ENCODE measurements at places on chromosomes 5 and 9. TPM values are rescaled to one million over a fixed set of nuclear protein-coding genes. Genes with fewer than 3 reads are reported as not detected.

LIFR gene
- total RNA-seq: 19.5 TPM

ZFP2 gene
- 2.6 TPM for total RNA-seq

LYRM7 gene
- 6.9 TPM for total RNA-seq

FCN2 gene
- total RNA-seq: not detected

PCSK5 gene
- total RNA-seq: 4.7 TPM

HTR1A gene
- not detected for total RNA-seq

CFAP157 gene
- total RNA-seq: 0.09 TPM

GMCL2 gene
- not detected for total RNA-seq

GNPDA1 gene
- 86.1 TPM for total RNA-seq

CCNO gene
- total RNA-seq: 0.17 TPM

NTRK2 gene
- 0.26 TPM for total RNA-seq

PCDHGA8 gene
- total RNA-seq: 4.4 TPM

ADAMTS6 gene
- total RNA-seq: 37.8 TPM

SCGB3A1 gene
- total RNA-seq: not detected

CCDC183 gene
- 0.32 TPM for total RNA-seq

HBEGF gene
- total RNA-seq: 0.47 TPM

LPAR1 gene
- 450 TPM for total RNA-seq

MSH3 gene
- total RNA-seq: 12.9 TPM

SNCB gene
- total RNA-seq: 0.32 TPM

SLC6A3 gene
- total RNA-seq: not detected

FGF1 gene
- 0.34 TPM for total RNA-seq

HRH2 gene
- not detected for total RNA-seq

MTREX gene
- total RNA-seq: 86.4 TPM

PPIC gene
- 84.0 TPM for total RNA-seq

SLC6A7 gene
- total RNA-seq: not detected

JAKMIP2 gene
- total RNA-seq: 1.3 TPM

PTRH1 gene
- 17.3 TPM for total RNA-seq

CYSRT1 gene
- total RNA-seq: 0.17 TPM

STPG3 gene
- not detected for total RNA-seq

DMRT2 gene
- total RNA-seq: not detected

CDHR2 gene
- total RNA-seq: 0.32 TPM

CACFD1 gene
- total RNA-seq: 7.6 TPM

SCGB3A2 gene
- not detected for total RNA-seq

NUTM2F gene
- not detected for total RNA-seq

CER1 gene
- not detected for total RNA-seq

IRX1 gene
- total RNA-seq: 0.09 TPM

NEUROG1 gene
- not detected for total RNA-seq

LRRC19 gene
- not detected for total RNA-seq

PCDHAC1 gene
- under 0.01 TPM for total RNA-seq

SUSD1 gene
- total RNA-seq: 18.4 TPM

TMC1 gene
- under 0.01 TPM for total RNA-seq
